ENCODE measurements at places on chromosomes 6 and 20. TPM values are rescaled to one million over a fixed set of nuclear protein-coding genes. Genes with fewer than 3 reads are reported as not detected.
A peak's percentile ranks its signal among the peaks of the same experiment; 100 is the strongest.

The PSORS1C2 gene
- not detected for polyA plus RNA-seq

The ZBP1 gene
- polyA plus RNA-seq = not detected

- peak; percentile 36 for DNase-seq
These were observed 18.0 kb downstream of the BAG2 start for GRCh38 chr6:57190140-57190539.

DNA sequence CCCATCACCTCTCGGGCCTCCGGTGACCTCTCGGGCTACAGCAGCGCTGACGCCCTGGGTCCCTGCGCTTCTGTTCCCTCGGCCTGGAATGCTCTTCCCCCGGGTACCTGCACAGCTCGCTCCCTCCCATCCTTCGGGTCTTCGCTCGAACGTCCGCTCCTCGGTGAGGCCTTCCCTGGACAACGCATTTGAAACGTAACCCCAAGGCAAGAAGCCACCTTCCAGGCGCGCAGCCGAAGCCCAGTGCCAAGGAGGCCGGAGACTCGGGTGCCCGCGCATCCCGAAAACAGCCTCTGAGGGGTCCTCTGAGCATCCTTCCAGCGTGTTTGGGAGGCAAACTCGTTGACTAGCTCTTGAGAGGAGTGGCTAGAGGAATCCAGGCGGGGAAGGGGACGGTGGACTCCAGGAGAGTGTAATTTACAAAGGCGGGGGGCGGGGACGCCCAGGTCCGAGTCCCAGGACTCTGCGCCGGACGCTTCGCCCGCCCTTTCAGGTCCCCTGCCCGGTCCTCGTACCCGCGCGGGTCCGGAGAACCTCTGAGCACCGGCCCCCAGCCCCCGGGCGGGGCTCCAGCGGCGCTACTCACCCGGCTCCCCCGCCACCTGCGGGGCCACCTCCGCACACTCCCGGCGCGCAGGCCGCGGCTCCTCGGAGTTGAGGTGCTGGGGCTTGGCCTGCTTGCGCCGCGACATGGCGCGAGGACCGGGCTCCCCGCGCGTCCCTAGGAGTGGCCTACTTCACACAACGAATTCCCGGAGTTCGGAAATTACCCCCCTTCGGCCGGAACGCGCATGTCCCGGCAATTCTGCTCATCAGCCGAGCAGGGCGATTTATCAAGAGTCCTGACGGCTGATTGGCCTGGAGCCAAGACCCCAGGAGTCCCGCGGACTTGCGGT is 86.8 kb downstream of the ZFP64 start:
- peak; percentile 49 for DNase-seq

GRCh38 chr6:87827346-87827745 is 125.3 kb upstream of the AKIRIN2 start:
- DNase-seq = no peak

All from hindlimb muscle (tissue), 1 donor.